ENCODE measurements at places on chromosomes 3 and 15.

DNA sequence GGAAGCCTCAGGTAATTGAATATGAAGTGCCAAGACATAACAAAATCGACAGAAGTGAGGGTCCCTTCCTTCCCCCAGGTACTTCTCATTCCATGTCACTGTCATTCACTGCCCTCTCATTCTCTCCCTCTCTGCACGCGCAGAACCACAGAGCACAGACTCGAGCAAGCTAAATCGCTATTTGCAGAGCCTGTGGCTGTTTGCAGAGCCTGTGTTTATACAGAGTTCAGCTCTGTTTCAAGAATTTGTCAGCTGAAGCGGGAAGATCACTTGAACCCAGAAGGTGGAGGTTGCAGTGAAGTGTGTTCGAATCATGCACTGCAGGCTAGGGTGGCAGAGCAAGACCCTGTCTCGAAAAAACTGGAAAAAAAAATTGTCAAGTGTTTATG, 2.5 kb downstream of the VILL start:
- DNase-seq = no peak

- no peak for DNase-seq
These were observed 2.9 kb downstream of the UCN2 start for GRCh38 chr3:48560648-48561018.

GRCh38 chr3:10206166-10206511, 41.4 kb downstream of the IRAK2 start:
- DNase-seq = no peak

DNA sequence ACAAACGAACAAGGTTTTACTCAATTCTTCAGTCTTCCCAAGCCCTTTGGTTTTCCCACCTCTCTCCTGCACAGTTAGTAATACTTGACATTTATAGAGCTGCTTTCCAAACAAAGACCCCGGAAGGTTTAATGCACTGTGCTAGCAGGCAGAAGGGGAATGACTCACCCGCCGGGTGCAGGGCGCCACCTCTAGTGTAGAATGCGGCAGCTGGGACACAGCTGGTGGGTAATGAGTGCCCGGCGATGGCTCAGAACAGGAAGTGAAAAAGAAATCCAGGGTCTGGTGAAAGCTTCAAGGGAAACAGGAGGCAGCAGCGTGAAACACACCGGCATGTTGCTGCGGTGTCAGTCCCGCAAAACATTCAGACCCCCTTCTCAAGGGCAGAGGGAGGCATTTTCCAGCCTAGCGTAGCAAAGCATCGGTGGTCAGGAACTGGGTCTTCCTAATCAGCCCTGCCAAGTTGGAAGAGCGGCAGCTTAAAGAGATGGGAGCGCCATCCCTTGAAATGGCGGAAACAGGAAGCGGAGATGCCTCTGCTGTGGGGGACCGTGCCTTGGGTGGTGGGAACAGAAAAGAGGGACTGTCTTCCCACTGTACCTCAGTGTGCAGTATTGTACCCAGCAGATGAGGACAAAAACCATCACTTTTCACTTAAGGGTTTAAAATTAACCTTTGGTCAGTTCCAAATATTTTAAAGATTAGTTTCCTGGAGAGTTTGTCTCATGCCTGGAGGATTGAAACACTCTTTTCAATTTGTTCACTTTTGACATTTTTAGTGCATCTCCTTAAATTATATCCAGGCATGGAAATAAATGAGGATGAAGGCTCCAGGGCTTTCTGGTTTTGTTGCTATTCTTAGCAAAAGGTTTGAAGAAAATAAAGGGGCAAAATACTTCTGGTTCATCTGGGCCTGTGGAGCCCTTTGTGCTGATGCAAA, 160.7 kb upstream of the MCTP2 start:
- DNase-seq = no peak

DNA sequence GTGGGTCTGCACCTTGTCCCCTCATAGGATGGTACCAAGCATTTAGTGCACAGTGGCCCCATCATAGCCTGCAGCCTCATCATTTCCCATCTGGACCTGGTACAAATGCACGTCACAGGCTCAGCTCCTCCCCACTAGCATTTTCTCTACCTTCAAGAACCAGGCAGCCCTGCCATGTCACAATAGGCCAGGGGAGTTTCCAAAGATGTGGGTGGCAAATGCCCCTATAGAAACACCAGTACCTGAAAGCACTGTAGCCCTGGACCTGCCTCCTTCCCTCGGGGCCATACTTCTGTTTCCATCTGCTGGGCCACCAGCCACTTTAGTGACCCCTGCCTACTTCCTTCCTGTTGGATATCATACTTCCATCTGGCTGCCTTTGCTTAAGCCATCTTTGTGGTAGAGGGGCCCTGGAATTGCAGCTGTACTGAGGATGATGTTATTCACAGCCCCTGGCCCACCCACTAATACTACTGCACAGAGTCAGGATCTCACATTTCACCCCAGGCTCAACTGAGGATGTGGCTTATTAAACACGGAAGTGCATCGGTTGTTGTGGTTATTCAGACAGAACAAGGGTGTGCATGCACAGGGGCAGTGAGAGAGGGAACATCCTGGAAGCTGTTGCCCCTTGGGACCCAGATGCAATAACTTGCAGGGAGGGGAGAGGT, 3.8 kb downstream of the TCTA start:
- DNase-seq = peak; percentile 71

DNA sequence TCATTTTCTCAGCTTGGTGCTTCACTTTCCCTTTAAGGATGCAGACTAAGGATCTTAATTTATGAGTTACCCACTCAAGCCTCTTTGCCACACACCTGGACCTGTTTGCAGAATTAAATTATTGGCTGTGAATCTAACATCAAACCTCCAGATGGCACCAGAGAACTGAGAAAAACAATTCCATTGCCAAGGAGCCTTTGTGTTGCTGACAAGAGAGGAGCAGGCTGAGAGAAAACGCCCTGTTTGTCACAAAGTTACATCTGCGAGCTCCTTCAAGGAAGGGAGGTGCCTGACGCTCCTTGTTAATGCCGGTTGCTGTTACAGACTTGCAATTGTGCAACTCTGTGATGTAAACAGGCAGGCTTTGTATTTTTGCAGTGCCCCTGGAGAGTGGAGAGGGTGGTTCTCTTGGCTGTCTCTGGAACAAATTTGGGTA, 36.3 kb upstream of the TMC3 start:
- DNase-seq = no peak

DNA sequence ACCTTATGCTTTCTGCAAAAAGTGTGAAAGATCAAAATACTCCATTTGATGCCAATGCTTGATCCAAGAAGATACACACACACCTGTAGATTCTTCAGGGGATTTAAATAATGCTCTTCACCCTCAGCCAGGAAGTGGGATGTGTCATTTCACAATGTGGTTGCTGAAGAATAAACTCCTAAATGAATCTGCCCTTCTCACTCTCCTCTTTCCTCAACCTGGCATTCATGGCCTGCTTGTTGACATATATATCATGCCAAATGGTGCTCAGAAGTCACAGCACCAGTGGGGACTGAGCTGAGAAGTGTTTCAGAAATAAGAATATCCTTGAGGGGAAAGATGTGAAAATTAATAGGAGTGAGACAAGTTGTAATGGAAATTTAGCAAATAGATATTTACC, 146.6 kb upstream of the ARHGEF26 start:
- no peak for DNase-seq

DNA sequence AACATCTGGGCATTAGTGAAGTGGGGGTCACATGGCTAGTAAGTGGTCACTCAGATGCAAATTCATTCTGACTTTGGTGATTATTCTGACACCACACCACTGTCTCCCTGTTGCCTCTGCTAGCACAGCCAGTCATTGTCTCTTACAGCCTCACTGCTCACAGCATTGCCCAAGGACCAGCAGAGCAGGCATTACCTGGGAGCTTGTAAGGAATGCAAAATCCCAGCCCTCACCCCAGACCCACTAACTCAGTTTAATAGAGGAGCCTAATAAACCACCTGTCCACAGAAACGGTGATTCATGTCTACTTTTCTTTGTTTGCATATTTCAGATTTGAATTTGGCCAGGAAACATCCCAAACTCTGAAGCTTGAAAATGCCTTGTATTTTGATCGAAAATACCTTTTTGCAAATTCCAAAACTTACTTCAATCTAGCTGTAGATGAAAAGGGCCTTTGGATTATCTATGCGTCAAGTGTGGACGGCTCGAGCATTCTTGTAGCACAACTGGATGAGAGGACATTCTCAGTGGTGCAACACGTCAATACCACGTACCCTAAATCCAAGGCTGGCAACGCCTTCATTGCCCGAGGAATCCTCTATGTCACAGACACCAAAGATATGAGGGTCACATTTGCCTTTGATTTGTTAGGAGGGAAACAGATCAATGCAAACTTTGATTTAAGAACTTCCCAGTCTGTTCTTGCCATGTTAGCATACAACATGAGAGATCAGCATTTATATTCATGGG, 62.7 kb downstream of the GLDN start:
- no peak for DNase-seq

DNA sequence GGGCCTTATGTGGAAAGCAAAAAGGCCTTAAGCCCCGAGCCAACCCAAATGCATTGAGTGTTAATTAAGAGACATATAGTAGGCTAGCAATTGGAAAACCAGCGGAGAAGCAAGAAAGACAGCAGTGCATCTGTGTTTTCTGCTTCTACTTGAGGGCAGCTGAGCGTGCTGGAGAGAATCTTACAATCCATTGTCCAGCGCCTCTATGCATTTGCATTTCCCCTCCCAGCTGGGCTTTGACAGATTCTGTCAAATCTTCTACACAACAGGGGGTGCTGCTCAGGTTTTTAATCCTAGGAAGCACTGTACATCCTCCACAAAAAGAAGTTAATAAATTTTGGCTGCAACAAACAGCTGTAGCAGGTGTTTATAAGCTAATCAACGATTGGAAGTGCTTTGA, 23.9 kb downstream of the SSR3 start:
- DNase-seq = no peak

- no peak for DNase-seq
These were observed 210.2 kb downstream of the TJP1 start for GRCh38 chr15:29612096-29612495.

DNA sequence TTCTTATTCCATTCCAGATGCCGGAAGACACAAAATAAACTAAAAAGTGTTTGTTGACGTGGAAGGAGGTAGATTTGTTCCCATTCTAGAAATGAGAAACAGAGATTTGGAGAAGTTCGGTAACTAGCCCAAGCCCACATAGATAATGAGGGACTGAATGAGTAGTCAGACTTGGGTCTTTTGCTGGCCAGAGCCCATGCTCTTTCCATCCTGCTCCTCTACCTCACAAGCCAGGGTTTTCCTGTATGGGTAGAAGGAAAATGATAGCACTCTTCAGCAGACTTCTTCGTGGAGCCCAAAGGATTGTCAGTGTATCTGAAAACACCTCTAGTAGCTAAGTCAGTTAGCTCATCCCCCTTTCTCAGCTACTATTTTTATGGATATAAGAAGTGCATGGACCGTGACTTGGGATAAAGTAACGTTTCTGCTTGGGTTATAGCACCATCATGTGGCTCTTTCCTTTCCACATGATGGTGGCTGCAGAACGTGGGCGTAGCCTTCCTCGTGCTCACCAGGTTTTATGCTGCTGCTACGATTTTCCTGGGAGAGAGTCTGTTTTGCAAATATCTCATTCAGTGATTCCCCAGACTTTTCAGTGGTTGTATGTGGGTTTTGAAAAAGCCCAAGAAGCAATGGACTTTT, 84.6 kb downstream of the DGKG start:
- DNase-seq = no peak

- no peak for DNase-seq
These were observed 817 bp downstream of the USP3 start for GRCh38 chr15:63504979-63505841.

GRCh38 chr3:122589297-122589696, 11.8 kb downstream of the PARP15 start:
- DNase-seq = no peak

Data from T-helper 22 cell (primary cell).